ENCODE measurements at places on chromosomes 1 and 21.

DNA sequence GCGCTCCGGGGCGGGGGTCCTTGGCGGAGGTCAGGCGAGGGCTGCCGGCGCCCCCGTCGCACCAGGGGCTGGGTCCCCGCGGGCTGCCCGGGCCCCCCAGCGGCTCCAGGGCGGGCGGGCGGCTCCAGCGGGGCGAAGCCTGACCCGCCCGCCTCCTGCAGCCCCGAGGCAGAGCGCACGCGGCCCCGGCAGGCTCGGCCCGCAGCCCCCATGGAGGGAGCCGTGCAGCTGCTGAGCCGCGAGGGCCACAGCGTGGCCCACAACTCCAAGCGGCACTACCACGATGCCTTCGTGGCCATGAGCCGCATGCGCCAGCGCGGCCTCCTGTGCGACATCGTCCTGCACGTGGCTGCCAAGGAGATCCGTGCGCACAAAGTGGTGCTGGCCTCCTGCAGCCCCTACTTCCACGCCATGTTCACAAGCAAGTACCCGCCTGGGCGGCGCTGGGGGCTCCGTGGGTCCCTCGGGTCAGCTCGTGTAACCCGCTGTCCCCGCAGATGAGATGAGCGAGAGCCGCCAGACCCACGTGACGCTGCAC lies 817 bp downstream of the KLHL17 start:
- no peak for DNase-seq

GRCh38 chr1:228212415-228212965 lies 4.6 kb downstream of the OBSCN start:
- DNase-seq = no peak

DNA sequence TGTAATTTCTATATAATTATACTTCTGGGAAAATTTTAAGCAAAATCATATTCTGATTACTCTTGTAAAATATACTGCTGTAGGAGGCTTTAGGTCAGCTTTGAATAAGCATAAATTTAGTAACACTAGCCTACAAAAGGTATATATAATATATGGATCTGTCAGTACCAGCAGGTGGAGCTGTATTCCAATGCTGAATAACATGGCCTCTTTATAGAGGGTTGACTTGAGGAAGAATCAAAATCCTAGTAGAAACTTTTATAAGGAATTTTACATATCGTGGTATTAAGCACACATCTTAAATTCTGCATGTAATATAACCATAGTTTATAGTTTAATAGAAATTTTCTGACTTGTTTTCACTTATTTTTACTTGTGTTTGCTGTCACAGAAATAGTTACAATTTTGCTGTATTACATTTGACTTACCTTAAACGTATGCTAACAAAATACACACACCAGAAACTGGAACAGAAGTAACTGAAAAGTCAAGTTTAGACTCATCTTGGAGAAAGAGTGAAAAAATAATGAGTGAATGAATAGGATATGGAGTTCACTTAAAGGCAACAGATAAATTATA lies 79.3 kb downstream of the HMCN1 start:
- DNase-seq = no peak

DNA sequence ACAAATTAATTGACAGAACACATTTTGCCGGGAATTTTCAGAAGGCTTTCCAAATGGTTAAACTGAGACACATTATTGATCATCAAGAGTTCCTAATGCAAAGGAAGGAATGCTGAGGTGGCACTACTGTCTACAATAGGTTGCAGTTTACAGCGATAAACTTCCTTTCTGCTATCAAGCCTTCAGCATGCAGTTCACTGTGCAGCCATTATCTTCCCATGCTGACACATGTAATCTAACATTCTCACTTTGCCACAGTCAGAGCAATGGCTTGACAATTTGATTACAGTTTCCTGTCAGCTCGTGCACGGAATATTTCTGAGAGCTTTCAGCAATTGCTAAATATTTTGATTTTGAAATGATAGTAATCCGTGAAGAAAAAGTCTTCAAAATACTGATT lies 166.9 kb upstream of the PRMT6 start:
- DNase-seq = no peak

GRCh38 chr1:5347726-5348125 lies 644.5 kb downstream of the NPHP4 start:
- no peak for DNase-seq

- no peak for DNase-seq
Measured at GRCh38 chr1:11851180-11851579, 3.6 kb upstream of the NPPA start.

DNA sequence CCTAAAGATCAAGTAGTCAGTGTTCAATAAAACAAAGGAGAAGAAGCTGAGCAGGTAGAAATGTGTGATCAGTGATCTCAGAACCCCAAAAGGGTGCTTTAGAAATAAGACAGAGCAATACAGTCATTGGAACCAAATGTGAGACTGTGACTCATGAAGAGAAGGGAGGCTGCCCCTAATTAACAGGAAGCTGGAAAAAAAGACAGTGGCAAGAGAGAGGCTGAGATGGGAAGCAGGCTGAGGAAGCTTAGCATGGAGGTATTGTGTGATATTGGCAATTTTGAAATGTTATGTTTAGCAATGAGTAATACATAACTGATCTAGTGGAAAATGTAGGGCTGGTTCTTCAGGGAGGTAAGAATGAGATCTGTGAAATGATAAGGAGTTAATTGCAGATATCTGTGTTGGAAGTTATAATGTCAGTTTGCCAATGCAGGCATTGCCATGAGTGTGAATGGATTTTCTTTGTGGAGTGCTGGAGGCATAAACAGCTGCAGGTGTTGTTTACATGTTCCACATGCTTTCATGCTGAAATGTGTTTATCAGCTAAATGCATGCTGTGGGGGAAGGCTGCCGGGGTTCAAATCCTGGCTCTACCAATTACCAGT lies 90.6 kb upstream of the CACNA1E start:
- DNase-seq = no peak

- no peak for DNase-seq
Measured at GRCh38 chr1:25137521-25138395, 94.5 kb downstream of the SYF2 start.

DNA sequence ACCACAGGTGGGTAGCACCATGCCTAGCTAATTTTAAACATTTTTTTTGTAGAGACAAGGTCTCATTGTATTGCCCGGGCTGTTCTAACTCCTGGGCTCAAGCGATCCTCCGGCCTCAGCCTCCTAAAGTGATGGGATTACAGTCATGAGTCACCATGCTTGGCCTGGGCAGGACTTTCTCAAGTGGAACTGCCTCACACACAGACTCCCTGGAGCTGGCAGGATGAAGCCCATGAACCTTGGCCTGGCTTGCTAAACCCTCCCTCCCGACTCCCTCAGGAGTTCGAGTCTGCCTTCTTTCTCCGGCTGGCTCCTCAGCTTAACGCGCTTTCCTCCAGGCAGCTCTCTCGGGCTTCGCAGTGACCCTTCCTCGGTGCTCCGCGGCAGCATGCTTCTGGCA lies 7.7 kb upstream of the ECE1 start:
- no peak for DNase-seq

- DNase-seq = no peak
Measured at GRCh38 chr1:10738061-10739058, 58.1 kb downstream of the CASZ1 start.

DNA sequence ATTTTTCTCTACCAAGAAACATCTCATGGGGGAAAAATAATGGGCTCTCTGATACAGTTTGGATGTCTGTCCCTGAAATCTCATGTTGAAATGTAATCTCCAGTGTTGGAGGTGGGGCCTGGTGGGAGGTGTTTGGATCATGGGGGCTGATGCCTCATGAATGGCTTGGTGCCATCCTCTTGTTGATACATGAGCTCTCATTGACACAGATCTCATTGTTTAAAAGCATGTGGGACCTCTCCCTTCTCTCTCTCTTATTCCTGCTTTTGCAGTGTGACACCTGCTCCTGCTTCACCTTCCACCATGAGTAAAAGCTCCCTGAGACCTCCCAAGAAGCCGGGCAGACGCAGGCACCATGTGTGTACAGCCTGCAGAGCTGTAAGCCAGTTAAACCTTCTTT lies 332.5 kb upstream of the NRIP1 start:
- no peak for DNase-seq

GRCh38 chr1:180358649-180359048 lies 128.6 kb downstream of the LHX4 start:
- DNase-seq = no peak
